ENCODE measurements at places on chromosomes 3 and 15. TPM values are rescaled to one million over a fixed set of nuclear protein-coding genes. Genes with fewer than 3 reads are reported as not detected.

CSPG4 gene
- not detected for total RNA-seq

DNA sequence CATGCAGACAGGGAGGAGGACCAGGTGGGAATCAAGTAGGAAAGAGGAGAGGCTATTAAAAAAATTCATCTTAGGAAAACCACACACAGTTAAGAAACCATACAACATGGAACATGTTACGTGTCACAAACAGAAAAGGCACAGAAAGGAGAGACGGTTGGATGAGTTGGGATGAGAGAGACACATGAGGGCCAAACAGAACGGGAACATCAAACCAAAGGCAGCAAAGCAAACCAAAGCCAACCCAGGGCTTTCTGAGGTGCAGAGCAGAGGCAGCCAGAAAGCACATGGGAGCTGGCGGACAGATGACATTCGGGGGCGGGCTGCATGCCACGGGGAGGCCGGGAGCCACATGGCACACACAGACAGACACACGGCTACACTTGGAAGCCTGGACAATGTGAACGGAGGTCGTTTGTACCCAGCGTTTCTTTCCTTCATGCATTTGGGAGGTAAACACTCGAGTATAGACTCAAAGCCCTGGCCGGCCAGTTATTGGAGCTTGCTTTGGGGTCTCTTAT lies 8.6 kb upstream of the SEC13 start:
- DNase-seq = no peak

- no peak for DNase-seq
These were observed 73.2 kb downstream of the BOC start for GRCh38 chr3:113284453-113285050.

GRCh38 chr3:5972586-5972985 lies 785.1 kb downstream of the EDEM1 start:
- no peak for DNase-seq

- DNase-seq = no peak
These were observed 5.3 kb upstream of the TMC3 start for GRCh38 chr15:81379269-81379668.

Data from activated T-helper 2 cell treated with anti-CD3 and anti-CD28 coated beads, Interferon-gamma antibody, Interleukin-2, Interleukin-4, amounts not matched to agents 10 μg/mL and 5 μg/mL and 100 μg/mL, durations not matched to agents 14 hours and 24 hours and 36 hours (primary cell).